Smooth muscle cell of bladder (primary cell): ENCODE measurements at places on chromosomes 3 and 15. TPM values are rescaled to one million over a fixed set of nuclear protein-coding genes. Genes with fewer than 3 reads are reported as not detected.

LARP6 gene
- 42.6 and 61.3 TPM in 2 replicates for total RNA-seq

ZPLD1 gene
- 0.28 TPM in 2 replicates for total RNA-seq

ADCY5 gene
- total RNA-seq, result 0.28 and 0.46 TPM in 2 replicates

IL20RB gene
- 2.7 and 12.5 TPM in 2 replicates for total RNA-seq

ZNF662 gene
- 0.57 and 1.0 TPM in 2 replicates for total RNA-seq

IL16 gene
- total RNA-seq, result 0.46 and 1.6 TPM in 2 replicates

HRG gene
- total RNA-seq, result under 0.01 TPM in 1 of 2 replicates, not detected in the other

AGTR1 gene
- total RNA-seq, result 1.3 and 2.9 TPM in 2 replicates

DOCK3 gene
- total RNA-seq, result 0.09 and 0.14 TPM in 2 replicates

CGNL1 gene
- total RNA-seq, result 0.28 TPM in 2 replicates

PLCH1 gene
- under 0.01 TPM in 2 replicates for total RNA-seq

RASL12 gene
- 3.1 and 6.5 TPM in 2 replicates for total RNA-seq

ZNF717 gene
- 18.8 and 19.5 TPM in 2 replicates for total RNA-seq

TUSC2 gene
- 10.7 and 16.5 TPM in 2 replicates for total RNA-seq

MASP1 gene
- 203 and 319 TPM in 2 replicates for total RNA-seq

ZKSCAN7 gene
- 7.8 and 9.4 TPM in 2 replicates for total RNA-seq

MAP6D1 gene
- total RNA-seq, result 0.57 and 1.6 TPM in 2 replicates

MAPKBP1 gene
- total RNA-seq, result 11.7 and 19.5 TPM in 2 replicates

PLSCR5 gene
- total RNA-seq, result not detected in 2 replicates

GATM gene
- 0.14 and 0.55 TPM in 2 replicates for total RNA-seq

GHSR gene
- not detected in 2 replicates for total RNA-seq

SLC6A11 gene
- not detected in 2 replicates for total RNA-seq

QTRT2 gene
- 10.8 and 11.8 TPM in 2 replicates for total RNA-seq

TERC gene
- 37.7 and 59.6 TPM in 2 replicates for total RNA-seq

TGM4 gene
- not detected in 2 replicates for total RNA-seq

LINGO1 gene
- total RNA-seq, result not detected in 2 replicates

GPX1 gene
- total RNA-seq, result 436 and 442 TPM in 2 replicates

PTPRG gene
- total RNA-seq, result 35.8 and 42.1 TPM in 2 replicates

EPHB3 gene
- total RNA-seq, result 3.7 and 7.0 TPM in 2 replicates

SOX2 gene
- total RNA-seq, result not detected in 2 replicates

CLRN1 gene
- total RNA-seq, result not detected in 2 replicates

LRRC31 gene
- not detected in 2 replicates for total RNA-seq

AGBL1 gene
- not detected in 2 replicates for total RNA-seq

UBXN7 gene
- 16.5 and 16.8 TPM in 2 replicates for total RNA-seq

FAM3D gene
- not detected in 2 replicates for total RNA-seq

NOX5 gene
- total RNA-seq, result under 0.01 and 0.09 TPM in 2 replicates

TMEM45A gene
- 44.2 and 104 TPM in 2 replicates for total RNA-seq

GAP43 gene
- total RNA-seq, result 0.14 and 0.28 TPM in 2 replicates

MINAR1 gene
- 0.57 and 0.65 TPM in 2 replicates for total RNA-seq

EXD1 gene
- total RNA-seq, result not detected in 2 replicates

FGD5 gene
- total RNA-seq, result 0.14 and 0.37 TPM in 2 replicates

TRAT1 gene
- not detected in 2 replicates for total RNA-seq

GABRR3 gene
- 0.09 and 0.14 TPM in 2 replicates for total RNA-seq

FOXL2NB gene
- total RNA-seq, result under 0.01 TPM in 1 of 2 replicates, not detected in the other

TMC3 gene
- total RNA-seq, result under 0.01 TPM in 1 of 2 replicates, not detected in the other

SPATA16 gene
- total RNA-seq, result not detected in 2 replicates

PRRT3 gene
- 1.6 and 2.1 TPM in 2 replicates for total RNA-seq

SEMA7A gene
- 3.8 and 7.0 TPM in 2 replicates for total RNA-seq

INKA1 gene
- 3.1 and 3.7 TPM in 2 replicates for total RNA-seq

ABHD6 gene
- 5.5 and 8.8 TPM in 2 replicates for total RNA-seq

GOLGA6L7 gene
- total RNA-seq, result not detected in 2 replicates

ADAMTS17 gene
- under 0.01 and 0.09 TPM in 2 replicates for total RNA-seq

DPPA2 gene
- not detected in 2 replicates for total RNA-seq

ISLR gene
- 79.9 and 157 TPM in 2 replicates for total RNA-seq
